Breast epithelium (tissue), 4 donors: ENCODE measurements at places on chromosomes 6 and 20.

- DNase-seq, result no peak
Measured at GRCh38 chr20:4920131-4920530, 81.2 kb downstream of the SLC23A2 start.

DNA sequence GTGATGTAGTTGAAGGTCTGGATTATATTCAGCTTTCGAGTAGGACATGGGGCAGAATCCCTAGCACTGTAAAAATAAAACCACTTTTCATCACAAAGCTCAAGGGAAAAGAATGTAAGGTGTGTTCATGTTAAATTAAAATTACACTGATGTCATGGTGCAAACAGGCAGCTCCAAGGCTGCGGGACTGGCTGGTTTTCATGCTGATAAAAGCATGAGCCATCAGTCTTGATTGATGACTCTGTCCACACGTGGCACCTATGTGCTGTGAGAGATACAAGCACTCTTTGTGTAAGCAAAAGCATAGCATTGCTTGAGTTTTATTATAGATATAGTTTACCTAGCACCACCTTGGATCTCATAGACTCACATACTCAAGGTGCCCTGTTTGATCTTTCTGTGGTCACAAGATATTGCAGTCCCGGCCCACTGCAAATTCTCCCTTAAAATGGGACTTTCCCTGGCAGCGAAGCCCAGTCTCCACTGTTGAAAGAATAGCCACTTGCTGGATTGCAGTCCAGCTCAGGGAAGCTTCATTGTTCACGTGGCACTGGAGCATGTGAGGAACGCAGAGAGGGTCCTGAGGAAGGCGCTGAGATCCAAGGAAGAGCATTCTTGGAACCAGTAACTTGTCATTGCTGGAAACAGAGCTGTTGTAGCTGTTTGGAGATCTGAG is 90.6 kb downstream of the TIAM2 start:
- DNase-seq, result no peak

DNA sequence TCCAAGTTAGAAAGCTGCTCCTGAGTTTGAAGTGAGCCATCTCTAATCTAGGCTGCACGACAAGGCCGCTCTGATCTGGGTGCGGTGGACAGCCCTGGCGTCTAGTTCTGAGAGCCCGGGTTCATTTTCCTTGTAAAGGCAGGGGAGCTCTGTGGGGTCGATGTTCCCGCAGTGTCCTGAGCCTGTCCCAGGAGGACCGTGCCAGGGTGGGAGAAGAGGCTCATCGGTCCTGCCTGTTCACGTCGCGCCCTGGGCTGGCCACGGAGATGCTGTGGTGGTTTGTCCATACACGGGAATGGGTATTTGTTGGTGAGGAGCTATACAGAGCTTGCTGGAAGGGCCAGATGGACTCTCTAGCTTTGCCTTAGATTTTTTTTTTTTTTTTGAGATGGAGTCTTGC is 27.0 kb downstream of the PSMG4 start:
- peak; percentile 6 for DNase-seq

DNA sequence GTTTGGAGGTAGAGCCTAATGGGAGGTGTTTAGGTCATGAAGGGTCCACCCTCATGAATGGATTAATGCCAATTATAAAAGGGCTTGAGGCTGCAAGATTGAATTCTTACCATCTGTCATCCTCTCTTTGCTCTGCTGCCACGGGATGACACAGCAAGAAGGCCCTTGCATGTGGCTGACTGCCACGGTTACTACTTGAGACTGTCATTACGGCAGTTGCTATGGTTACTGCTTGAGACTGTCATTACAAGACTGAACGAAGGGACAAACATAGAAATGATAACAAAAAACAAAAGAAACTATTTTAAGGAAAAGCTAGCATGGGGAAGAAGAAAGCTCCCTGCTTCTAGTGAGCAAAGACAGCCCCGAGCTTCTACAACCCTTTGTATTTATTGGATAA is 715.0 kb downstream of the TFAP2A start:
- DNase-seq, result no peak

DNA sequence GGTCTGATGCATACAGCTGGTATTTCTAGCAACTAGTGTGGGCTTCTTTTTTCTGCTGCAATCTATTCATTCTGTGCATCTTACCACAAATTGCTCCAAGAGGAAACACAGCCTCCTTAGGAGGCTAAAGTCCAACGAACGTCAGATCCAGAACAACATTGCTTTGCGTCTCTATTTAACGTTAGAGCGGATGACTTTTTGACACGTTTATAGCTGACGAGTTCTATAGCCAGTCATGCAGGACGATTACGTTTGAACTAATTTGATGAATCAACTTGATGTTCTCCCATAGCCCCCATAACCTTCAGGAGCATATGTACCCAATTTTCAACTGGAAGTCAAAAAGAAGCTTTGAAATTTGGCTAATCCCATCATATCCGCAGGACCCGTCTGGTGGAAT is 59.9 kb downstream of the TSHZ2 start:
- no peak for DNase-seq

- DNase-seq, result no peak
Measured at GRCh38 chr20:24491041-24491756, 21.8 kb downstream of the SYNDIG1 start.

DNA sequence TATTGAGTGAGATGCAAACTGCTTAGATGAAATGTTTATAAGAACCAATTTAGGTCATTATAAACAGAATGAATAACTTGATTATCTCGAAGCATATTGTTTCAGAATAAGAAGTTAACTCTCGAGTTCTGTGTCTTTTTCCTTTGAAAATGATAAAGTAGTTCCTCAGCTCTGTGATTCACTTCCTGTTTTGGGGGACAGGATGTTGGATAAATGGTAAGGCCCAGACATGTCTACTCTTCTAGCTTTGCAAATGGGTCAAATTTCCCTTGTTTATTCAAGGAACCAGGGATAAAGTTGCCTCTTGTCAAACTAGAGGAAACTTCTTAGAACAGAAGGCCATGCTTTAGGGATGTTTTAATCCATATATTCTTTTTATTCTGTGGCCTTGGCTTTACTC is 246.9 kb downstream of the SOX4 start:
- DNase-seq, result no peak
